ENCODE measurements at places on chromosomes 6 and 20.

DNA sequence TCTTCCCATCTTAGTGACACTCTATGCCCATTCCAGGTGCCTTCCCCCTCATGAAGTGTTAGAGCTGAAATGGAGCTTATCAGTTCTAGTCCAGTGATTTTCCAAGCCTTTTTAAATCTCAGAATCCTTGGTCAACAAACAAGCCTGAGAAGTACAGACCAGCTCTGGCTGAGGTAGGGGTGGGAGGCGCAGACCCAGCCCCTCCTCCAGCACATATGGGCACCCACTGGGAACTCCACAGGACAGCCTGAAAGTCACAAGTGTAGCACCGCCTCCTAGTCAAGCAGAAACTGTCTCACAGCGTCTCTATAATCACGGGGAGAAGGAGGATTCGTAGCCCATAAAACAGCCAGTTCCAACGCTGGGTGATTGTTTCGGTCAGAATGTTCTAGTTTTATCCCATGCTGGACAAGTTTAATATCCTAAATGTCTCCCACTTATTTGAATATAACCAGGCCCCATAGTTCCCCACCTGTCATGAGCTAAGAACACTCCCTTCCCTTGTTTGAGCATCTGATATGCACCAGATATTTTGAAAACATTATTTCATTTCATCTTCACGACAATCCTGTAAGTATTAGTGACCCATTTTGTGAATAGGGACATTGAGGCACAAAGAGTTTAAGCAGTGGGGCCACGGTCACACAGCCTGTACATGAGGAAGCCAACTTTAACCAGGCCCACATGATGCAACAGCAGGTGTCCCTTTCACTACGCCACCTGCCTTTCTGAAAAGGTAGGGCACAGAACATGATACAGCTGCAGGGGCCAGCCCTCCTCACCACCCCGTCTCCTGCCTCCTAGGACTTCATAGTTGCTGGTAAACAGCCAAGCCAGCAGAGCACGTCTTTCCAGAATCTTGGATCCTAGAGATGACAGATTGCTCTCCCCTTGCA, 40.1 kb downstream of the TRAF3IP2 start:
- DNase-seq, result no peak

DNA sequence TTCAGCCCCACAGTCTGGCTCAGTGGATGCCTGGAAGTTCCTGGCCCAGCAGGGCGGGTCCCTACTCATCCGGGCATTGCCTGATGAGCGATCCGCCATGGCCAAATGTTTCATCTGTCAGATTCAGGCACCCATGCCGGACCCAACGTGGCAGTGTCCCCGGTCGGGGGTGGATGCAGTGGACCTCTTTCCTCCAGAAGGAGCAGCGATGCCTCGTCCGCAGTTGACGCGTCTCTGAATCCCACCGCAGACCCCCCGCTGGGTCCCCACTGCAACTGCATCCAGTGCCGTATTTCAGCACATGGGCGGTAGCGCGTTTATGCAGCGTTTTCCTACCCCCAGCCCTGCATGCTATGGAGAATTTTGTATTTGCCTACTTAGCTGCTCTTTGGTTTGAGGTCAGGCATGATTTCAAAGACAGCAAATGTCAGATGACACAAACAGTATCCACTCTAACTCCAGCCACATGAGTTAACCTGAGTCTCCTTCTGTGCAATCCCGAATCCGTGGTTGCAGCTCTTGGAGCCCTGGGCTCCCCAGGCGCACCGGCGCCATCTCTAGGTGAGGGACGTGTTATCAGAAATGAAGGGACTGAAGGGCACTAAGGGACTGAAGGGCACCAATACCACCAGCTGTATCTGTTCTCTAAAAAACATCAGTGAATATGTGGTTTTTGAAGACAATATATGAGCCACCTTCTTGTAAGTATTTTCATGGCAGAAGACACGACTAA, 72.6 kb upstream of the THBS2 start:
- peak; percentile 43 for DNase-seq

GRCh38 chr20:3787324-3788014, 929 bp upstream of the CENPB start:
- no peak for DNase-seq

- peak; percentile 74 for DNase-seq
These were observed 6.9 kb upstream of the BLCAP start for GRCh38 chr20:37534401-37535157.

DNA sequence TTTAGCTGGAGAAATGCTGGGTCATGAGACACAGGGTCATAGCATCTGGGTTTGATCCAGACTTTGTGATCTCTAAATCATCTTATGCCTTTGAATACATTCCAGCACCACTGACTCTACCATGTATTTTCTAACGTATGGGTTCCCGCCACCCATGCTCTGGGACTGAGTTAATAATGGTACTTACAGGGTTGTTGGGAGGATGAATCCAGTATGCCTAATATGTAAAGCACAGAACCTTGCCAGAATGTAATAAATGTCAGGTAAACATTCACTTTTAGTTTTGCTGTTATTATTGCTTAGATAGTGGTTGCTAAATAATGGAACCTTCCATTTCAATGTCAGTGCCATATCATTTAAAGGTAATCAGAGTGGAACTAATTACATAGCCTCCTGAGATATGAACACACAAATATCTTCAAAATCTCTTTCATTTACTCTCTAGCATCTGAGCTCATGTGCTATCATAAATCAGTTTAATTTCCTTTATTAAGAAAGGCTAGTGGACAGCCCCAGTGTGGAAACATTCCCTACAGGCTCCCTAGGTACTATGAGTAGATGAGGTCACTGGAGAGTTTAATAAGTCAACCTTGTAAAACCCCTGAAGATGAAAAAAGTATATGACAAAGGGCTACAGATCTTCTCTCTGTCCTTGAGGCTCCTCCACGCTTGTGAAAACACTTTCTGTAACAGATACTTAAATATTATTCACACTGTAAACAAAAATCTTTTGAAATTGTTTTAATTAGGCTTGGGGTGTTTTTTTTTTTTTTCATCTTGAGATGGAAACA, 226.6 kb downstream of the ALDH8A1 start:
- DNase-seq, result peak; percentile 67

DNA sequence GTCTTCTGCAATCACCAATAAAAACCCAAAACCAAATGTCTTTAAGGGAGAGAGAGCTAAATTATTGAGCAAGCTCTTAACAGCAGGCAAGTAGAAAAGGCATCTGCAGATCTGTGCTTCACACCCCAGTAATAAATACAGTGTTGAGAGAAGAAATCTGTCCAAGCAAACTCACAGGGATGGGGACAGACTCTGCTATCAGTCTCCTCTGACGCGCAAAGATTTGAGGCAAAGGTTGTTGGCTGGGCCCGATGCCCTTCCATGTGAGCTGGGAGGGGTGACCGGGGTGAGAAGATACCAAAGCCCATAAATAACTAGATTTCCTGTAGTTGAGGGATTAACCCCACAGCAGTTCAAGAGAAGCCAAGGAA, 315.2 kb upstream of the SOX4 start:
- no peak for DNase-seq

GRCh38 chr20:62787321-62787720, 9.0 kb upstream of the MRGBP start:
- DNase-seq, result no peak

GRCh38 chr6:159168536-159169192, 536 bp upstream of the FNDC1 start:
- peak; percentile 20 for DNase-seq

DNA sequence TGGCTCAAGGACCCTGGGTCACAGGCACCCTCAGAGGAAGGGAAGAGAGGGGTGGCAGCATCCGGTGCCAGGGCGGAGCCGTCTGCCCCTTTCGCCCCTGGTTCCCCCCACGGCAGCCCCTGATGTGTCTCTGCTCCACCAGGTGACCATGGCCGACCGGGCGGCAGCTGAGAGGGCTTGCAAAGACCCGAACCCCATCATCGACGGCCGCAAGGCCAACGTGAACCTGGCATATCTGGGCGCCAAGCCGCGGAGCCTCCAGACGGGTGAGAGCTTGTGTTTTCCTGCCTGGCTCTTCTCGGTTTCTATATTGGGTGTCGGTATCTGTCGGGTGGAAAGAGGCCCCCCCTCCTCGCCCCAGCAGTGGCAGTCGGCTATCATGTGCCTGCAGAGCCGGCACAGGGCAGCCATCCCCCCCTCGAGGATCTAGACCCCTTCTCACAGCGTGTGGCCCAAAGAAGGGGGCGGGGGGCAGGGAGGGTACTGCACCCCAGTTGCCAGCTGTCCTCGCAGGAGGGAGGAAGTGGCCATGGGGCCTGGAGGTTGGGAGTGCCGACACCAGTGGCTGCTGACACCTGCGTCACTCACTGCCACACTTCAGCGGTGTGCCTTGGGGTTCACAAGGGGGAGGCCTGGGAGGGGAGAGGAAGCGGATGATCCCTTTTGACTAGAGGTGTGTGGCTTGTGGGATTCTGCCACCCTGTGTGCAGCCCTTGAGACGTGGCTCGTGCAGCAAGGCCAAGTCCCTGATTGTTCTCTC, 1.5 kb downstream of the RBM38 start:
- no peak for DNase-seq

- no peak for DNase-seq
These were observed 35.3 kb downstream of the CD109 start for GRCh38 chr6:73731285-73731684.

- DNase-seq, result peak; percentile 24
These were observed 191.3 kb downstream of the OR2B2 start for GRCh38 chr6:27720607-27721580.

GRCh38 chr6:43986177-43986825, 141.0 kb downstream of the MRPL14 start:
- no peak for DNase-seq

- DNase-seq, result no peak
These were observed 403.4 kb downstream of the SYNE1 start for GRCh38 chr6:152233547-152234320.

DNA sequence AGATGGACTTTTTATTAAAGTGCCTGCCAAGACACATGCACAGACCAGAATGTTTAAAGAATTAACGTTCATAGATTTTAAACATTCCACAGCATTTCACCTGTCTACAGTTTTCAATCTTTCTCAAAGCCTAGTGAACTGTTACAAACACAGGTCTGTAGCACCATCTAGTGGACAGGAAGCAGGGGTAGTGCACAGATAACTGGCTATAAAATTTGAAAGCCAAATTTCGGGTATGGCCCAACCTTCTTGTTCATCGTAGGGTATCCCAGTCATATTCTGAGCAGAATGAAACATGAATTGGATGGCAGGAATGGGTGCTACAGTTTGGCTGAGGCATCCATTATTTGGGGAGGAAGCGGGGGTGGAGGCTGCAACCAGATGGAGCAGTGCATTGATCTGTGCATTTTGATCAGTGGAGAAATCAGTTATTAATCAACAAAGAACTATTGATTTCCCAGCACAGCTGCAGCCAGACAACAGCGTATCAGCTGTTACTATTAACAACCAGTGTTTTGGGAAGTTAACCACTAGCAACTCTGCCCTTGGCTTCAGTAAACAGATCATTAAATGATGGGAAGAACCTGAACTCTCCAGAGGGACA, 56.1 kb upstream of the B3GAT2 start:
- DNase-seq, result peak; percentile 57

- DNase-seq, result no peak
These were observed 400.2 kb downstream of the GJA1 start for GRCh38 chr6:121835662-121836061.

GRCh38 chr6:170134471-170135440, 156.1 kb downstream of the DLL1 start:
- no peak for DNase-seq

DNA sequence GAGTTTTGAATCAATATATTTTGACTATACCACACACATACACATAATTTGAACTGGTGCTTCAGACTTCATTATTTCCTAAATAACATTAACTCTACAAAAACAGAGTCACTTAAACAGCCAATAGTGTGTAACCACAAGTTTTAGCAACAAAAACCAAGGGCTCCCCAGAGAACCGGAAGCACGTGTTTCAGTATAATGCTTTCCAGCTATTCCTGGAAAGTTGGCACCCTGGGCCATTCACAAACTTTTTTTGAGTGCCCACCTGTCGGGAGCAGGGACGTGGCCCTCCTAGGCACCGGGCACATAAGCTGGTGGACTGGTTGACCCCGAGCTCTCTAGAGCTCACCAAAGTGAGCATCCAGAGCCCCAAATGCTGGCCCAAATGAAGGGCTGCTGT, 1.9 kb upstream of the SLC35D3 start:
- no peak for DNase-seq

DNA sequence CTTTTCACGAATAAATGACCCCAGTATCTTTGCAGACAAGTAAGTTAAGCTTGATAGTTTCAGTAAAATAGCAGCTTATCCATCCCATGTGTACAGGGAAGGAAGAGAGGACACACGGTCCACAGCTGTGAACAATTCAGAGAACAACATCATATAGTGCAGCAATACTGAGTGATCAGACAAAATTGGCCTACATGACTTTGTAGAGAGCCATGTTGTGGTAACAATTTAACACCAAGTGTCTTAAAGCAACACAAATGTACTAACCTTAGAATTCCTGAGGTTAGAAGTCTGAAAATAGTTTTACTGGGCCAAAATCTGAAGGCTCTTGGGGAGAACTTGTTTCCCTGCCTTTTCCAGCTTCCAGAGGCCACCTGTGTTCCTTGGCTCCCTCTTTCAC, 12.5 kb downstream of the FAM184A start:
- DNase-seq, result no peak

- no peak for DNase-seq
These were observed 20.2 kb downstream of the MAP3K4 start for GRCh38 chr6:161011492-161012480.

DNA sequence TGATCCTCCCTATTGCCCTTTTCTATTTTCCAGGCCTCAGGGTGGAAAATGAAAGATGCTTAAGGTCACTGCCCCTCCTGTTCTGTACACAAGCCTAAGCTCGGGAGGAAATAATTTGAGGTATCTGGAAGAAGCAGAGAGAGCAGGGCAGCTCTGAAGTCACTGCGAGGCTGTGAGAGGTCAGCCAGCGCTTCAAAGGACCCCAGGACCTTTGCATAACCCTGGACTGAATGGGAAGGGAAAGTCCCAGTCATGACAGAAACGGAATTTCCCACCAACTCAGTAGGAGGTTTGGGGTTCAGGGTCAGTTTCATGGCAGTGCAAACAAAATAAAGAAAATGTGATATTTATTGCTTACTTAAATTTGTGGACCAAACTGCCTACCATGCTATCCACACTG, 58.1 kb downstream of the LRFN2 start:
- DNase-seq, result no peak

DNA sequence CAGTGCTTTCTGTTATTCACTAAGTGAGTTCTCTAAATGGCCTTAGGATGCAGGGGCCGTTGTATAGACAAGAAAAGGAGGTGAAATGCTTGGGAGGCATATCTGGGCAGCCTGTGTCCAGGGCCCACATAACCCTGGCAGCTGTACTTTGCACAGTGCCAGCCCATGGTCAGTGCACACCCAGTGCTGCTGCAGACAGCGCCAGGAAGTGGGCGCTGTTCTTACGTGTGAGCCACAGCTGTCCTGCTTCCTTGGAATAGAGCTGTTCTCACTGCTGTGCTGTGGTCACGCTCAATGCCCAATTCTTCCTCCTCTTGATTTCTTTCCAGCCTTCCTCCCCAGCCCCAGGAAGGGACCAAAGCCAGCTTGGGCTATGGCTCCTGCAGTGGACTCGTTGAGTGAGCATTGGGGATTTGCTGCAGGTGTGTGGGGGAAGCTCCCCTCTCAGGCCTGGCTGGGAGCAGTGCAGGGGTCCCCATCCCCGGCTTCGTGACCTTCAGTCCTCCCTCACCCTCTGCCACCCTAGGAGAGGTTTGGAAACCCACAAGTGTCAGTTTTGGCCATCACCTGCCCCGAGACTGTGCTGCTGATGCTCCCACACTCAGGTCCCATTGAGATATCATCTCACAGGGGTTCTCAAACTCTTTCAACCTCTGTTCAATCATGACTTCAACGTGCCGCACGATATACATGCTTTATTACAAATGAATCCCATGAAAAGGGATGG, 246.8 kb upstream of the EXOC2 start:
- peak; percentile 2 for DNase-seq

- peak; percentile 11 for DNase-seq
These were observed 32.8 kb upstream of the HLA-C start for GRCh38 chr6:31304683-31305082.

GRCh38 chr6:148873154-148873553, 126.3 kb downstream of the UST start:
- no peak for DNase-seq

All from renal cortical epithelial cell (primary cell).